Activated T-cell treated with anti-CD3 and anti-CD28 coated beads, Interleukin-2, amount 50 U/mL, for 72 hours (primary cell): ENCODE measurements at places on chromosomes 5 and 9. TPM values are rescaled to one million over a fixed set of nuclear protein-coding genes. Genes with fewer than 3 reads are reported as not detected.

DNA sequence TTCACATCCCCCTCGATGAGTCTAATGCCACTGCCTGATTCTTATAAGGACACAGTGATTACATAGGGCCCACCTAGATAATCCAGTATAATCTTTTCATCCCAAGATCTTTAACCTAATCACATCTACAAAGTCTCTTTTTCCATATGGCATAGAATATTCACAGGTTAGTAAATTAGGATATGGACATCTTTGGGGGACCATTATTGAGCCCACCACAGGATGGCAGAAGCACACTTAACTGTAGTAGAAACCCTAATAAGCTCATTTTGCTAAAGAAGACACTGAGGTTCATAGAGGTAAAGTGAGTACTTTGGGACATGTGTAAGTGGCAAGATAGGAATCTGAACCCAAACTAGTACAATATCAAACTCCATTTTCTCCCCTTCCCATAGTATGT, 38.9 kb downstream of the ASTN2 start:
- no peaks in the 10 kb centered on the region for H3K4me1 ChIP-seq

GRCh38 chr5:77981820-77982219, 205.7 kb upstream of the TBCA start:
- H3K4me3 ChIP-seq = no peak overlapping the region
- peaks cover 32% of the 10 kb centered on the region for H3K27me3 ChIP-seq
- no peak overlapping the region for H3K27ac ChIP-seq
- no peak for DNase-seq

- H3K4me1 ChIP-seq = peaks cover 32% of the 10 kb centered on the region
- peaks cover 5% of the 10 kb centered on the region for H3K36me3 ChIP-seq
- H3K4me3 ChIP-seq = no peak overlapping the region
- H3K27ac ChIP-seq = no peak overlapping the region
- DNase-seq = no peak
Observed at GRCh38 chr9:5566054-5566618, 55.8 kb downstream of the PDCD1LG2 start.

DNA sequence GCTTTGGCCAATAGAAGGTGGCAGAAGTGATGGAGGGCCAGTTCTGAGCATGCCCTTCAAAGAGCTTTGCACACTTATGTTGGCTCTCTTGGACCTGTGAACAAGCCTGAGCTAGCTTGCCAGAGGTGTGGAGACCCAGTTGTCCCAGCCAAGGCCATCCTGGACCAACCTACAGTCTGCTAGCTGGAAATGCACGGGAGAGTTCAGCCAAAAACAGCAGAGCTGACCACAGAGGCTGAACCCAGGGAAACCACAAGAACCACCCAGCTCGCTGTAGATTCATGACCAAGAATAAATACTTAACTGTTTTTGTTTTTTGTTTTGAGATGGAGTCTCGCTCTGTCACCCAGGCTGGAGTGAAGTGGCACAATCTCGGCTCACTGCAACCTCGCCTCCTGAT, 65.4 kb upstream of the HAND1 start:
- H3K27me3 ChIP-seq = peaks cover 34% of the 10 kb centered on the region
- no peak overlapping the region for H3K27ac ChIP-seq
- no peaks in the 10 kb centered on the region for H3K4me1 ChIP-seq
- no peaks in the 10 kb centered on the region for H3K36me3 ChIP-seq

GRCh38 chr5:131328536-131329285, 64.9 kb downstream of the CDC42SE2 start:
- peaks cover 34% of the 10 kb centered on the region for H3K36me3 ChIP-seq
- no peak overlapping the region for H3K4me3 ChIP-seq
- DNase-seq = no peak
- peaks cover 81% of the 10 kb centered on the region for H3K4me1 ChIP-seq

GRCh38 chr5:139774980-139775661, 20.5 kb upstream of the PSD2 start:
- H3K27ac ChIP-seq = no peak overlapping the region
- H3K4me1 ChIP-seq = peaks cover 17% of the 10 kb centered on the region
- peak; percentile 86 for DNase-seq
- no peaks in the 10 kb centered on the region for H3K36me3 ChIP-seq

DNA sequence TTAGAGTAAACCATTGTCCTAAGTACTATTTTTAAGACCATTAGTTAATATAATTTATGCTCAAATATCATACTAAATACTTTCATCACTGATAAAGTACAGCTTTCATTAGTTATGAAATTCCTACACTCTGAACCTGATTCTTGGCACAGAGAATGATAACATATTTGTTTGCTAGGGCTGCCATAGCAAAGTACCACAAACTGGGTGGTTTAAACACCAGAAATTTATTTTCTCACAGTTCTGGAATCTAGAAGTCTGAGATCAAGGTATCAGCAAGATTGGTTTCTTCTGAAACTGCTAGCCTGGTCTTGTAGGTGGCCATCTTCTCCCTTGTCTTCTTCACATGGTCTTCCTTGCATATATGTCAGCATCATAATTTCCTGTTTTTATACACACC, 608.4 kb downstream of the TLE1 start:
- H3K27ac ChIP-seq = no peak overlapping the region
- no peaks in the 10 kb centered on the region for H3K27me3 ChIP-seq
- H3K36me3 ChIP-seq = no peaks in the 10 kb centered on the region
- no peak overlapping the region for H3K4me3 ChIP-seq

- H3K27ac ChIP-seq = no peak overlapping the region
- H3K4me3 ChIP-seq = no peak overlapping the region
- no peaks in the 10 kb centered on the region for H3K4me1 ChIP-seq
- no peak for DNase-seq
- H3K27me3 ChIP-seq = peaks cover 37% of the 10 kb centered on the region
- H3K36me3 ChIP-seq = no peaks in the 10 kb centered on the region
Observed at GRCh38 chr9:99491408-99492158, 269.5 kb downstream of the SEC61B start.

- H3K27me3 ChIP-seq = no peaks in the 10 kb centered on the region
- no peak overlapping the region for H3K4me3 ChIP-seq
Observed at GRCh38 chr5:53956196-53956595, 354.2 kb downstream of the ARL15 start.

DNA sequence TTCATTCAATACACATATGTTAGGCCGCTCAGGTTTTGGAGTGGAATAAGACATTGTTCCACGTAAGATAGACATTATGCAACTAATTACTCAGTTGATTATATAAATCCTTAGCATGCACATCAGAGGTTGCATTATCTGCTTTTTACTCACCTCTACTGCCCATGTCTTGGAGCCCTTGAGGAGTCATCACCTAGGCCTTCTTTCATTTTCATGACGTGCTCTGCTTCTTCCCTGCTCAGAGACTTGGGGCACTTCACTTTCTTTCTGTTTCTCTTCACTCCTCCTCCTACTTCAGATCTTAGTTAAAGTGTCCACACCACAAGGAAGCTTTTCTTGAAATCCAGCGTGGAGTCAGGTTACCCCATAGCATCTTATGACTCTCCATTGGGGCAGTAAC, 241.1 kb downstream of the TLR4 start:
- H3K4me1 ChIP-seq = no peaks in the 10 kb centered on the region
- no peak overlapping the region for H3K4me3 ChIP-seq
- DNase-seq = no peak
- no peaks in the 10 kb centered on the region for H3K27me3 ChIP-seq
- no peak overlapping the region for H3K27ac ChIP-seq

GRCh38 chr9:120742951-120743416, 28.7 kb upstream of the MEGF9 start:
- no peaks in the 10 kb centered on the region for H3K4me1 ChIP-seq
- H3K4me3 ChIP-seq = no peak overlapping the region
- H3K27me3 ChIP-seq = no peaks in the 10 kb centered on the region
- H3K36me3 ChIP-seq = no peaks in the 10 kb centered on the region

DNA sequence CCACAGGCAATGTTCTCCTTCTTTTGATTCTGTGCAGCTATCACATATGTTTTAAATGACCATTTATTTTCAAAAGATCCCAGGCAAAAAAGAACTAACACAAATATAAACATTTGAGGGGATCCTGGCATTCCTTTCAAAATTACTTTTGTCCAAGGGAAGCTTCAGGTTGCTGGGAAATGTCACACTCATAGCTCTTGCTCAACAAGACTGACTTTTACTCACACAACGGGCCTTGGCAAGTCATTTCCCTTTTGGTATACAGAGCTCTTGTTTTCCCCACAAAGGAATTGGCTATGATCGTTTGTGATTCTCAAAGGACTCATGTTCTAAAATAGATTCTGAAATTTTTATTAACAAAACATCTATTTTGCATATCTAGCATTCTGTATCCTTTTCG, 4.5 kb upstream of the PALM2AKAP2 start:
- no peak for DNase-seq
- no peaks in the 10 kb centered on the region for H3K4me1 ChIP-seq
- no peak overlapping the region for H3K4me3 ChIP-seq
- peaks cover 41% of the 10 kb centered on the region for H3K27me3 ChIP-seq
- no peak overlapping the region for H3K27ac ChIP-seq

DNA sequence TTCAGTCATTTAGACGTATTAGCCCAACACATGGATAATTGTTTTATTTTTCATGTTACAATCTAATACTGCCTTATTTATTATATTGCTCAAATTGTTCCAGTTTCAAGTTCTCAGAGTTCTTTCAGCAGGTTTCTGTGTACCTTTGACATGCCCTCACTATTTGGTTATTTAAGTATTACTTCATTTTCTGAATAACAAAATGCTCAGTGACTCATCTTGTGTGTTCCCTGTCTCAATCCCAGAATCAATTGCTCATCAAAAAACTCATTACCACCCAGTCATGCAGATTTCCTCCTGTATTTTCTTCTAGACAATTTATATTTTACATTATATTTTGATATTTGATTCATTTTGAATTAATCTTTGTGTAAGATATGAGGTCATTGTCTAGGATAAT, 562.6 kb downstream of the ANXA1 start:
- no peak for DNase-seq
- H3K27me3 ChIP-seq = no peaks in the 10 kb centered on the region
- no peaks in the 10 kb centered on the region for H3K36me3 ChIP-seq
- H3K4me1 ChIP-seq = no peaks in the 10 kb centered on the region
- H3K4me3 ChIP-seq = no peak overlapping the region

DNA sequence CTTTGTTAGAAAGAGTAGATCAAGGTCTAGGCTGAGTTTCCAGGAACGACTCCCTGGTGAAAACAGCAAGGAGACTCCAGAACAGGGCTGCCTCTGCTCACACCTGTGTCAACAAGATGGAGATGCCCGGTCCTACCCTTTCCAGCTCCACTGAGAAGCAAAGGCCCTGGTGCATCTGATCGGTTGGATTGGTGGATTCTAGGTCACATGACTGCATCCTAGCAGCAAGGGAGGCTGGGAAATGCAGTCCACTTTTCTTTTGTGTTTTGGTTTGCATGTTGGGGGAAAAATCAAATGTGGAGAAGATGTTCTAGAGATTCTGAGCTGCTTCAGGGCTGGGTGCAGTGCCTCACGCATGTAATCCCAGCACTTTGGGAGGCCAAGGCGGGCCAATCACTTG, 82.0 kb upstream of the TRIO start:
- H3K27me3 ChIP-seq = no peaks in the 10 kb centered on the region
- H3K4me1 ChIP-seq = no peaks in the 10 kb centered on the region
- no peak overlapping the region for H3K4me3 ChIP-seq
- DNase-seq = no peak

DNA sequence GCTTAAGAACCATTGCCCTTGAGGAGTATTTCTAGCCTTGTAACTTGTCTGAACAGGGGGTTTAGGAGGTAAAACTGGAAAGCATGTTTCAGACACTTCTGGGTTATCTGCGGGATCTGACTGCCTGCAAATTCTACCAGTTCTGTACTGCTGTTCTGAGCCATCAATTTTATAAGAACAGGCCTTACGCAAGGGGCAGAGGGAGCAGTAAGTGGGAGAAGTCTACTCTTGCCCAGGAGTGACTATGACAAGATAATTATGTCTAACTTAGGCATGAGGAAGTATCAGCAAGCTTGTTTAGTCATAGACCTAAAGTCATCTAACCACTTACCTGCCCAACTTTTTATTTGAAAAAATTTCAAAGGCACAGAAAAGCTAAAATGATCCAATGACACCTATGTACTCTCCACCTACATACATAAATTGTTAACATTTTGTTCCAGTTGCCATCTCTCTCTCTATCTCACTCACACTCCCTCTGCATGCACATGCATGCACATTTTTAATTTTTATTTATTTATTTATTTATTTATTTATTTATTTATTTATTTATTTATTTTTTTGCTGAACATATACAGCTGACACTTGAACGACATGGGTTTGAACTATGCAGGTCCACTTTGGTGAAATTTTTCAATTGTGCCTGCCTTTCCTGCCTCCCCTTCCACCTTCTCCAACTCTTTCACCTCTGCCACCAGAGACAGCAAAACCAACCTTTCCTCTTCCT, 18.4 kb upstream of the DEPDC1B start:
- no peak for DNase-seq
- peaks cover 3% of the 10 kb centered on the region for H3K36me3 ChIP-seq
- H3K4me1 ChIP-seq = no peaks in the 10 kb centered on the region
- H3K4me3 ChIP-seq = no peak overlapping the region
- no peak overlapping the region for H3K27ac ChIP-seq

DNA sequence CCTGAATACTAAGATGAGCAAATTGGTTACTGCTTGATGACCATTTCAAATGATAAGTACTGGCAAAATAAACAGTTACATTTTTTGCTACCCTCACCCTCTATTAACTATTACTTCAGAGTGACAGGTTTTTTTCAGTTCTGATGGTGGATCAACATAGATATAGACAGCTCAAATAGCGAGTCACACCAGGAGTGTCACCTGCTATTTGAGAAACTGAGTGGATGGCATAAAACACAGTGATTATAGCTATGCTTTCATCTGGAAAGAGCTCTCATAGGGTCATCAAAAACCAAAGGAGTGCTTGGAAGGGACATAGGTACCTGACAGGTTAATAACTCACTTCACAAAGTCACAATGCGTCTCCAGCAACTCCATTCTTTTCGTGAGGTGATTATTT, 244.5 kb upstream of the C9orf72 start:
- no peaks in the 10 kb centered on the region for H3K4me1 ChIP-seq
- no peak for DNase-seq
- H3K4me3 ChIP-seq = no peak overlapping the region
- no peaks in the 10 kb centered on the region for H3K27me3 ChIP-seq
- no peaks in the 10 kb centered on the region for H3K36me3 ChIP-seq

GRCh38 chr5:2134543-2135292, 252.0 kb upstream of the IRX4 start:
- DNase-seq = no peak
- peaks cover 4% of the 10 kb centered on the region for H3K4me1 ChIP-seq
- no peak overlapping the region for H3K4me3 ChIP-seq
- H3K36me3 ChIP-seq = no peaks in the 10 kb centered on the region
- H3K27me3 ChIP-seq = no peaks in the 10 kb centered on the region

GRCh38 chr5:9468060-9468388, 77.9 kb downstream of the SEMA5A start:
- no peak for DNase-seq
- no peaks in the 10 kb centered on the region for H3K27me3 ChIP-seq
- H3K4me3 ChIP-seq = no peak overlapping the region

GRCh38 chr9:99433555-99433954, 211.5 kb downstream of the SEC61B start:
- no peak overlapping the region for H3K4me3 ChIP-seq
- H3K36me3 ChIP-seq = no peaks in the 10 kb centered on the region
- peak; percentile 73 for DNase-seq
- H3K27ac ChIP-seq = peak overlapping the region; percentile 83
- H3K27me3 ChIP-seq = no peaks in the 10 kb centered on the region
- peaks cover 22% of the 10 kb centered on the region for H3K4me1 ChIP-seq

- H3K4me3 ChIP-seq = no peak overlapping the region
- H3K27me3 ChIP-seq = peaks cover 7% of the 10 kb centered on the region
- no peak overlapping the region for H3K27ac ChIP-seq
- no peaks in the 10 kb centered on the region for H3K36me3 ChIP-seq
- no peaks in the 10 kb centered on the region for H3K4me1 ChIP-seq
- DNase-seq = no peak
Observed at GRCh38 chr9:38639577-38639940, 19.2 kb upstream of the ANKRD18A start.

ECSCR gene
- 1.4 TPM for total RNA-seq

GRM6 gene
- total RNA-seq = not detected

CATSPER3 gene
- total RNA-seq = 1.1 TPM

CYSRT1 gene
- total RNA-seq = 2.0 TPM

ARID3C gene
- 0.29 TPM for total RNA-seq

UBE2R2 gene
- total RNA-seq = 59.7 TPM

BARX1 gene
- total RNA-seq = 0.38 TPM
